ENCODE measurements at places on chromosomes 7 and 10.
A peak's percentile ranks its signal among the peaks of the same experiment; 100 is the strongest.

GRCh38 chr10:101158459-101159058 is 27.5 kb downstream of the TLX1 start:
- no peak for DNase-seq

GRCh38 chr10:82914655-82915136 is 1039.7 kb downstream of the NRG3 start:
- no peak for DNase-seq

DNA sequence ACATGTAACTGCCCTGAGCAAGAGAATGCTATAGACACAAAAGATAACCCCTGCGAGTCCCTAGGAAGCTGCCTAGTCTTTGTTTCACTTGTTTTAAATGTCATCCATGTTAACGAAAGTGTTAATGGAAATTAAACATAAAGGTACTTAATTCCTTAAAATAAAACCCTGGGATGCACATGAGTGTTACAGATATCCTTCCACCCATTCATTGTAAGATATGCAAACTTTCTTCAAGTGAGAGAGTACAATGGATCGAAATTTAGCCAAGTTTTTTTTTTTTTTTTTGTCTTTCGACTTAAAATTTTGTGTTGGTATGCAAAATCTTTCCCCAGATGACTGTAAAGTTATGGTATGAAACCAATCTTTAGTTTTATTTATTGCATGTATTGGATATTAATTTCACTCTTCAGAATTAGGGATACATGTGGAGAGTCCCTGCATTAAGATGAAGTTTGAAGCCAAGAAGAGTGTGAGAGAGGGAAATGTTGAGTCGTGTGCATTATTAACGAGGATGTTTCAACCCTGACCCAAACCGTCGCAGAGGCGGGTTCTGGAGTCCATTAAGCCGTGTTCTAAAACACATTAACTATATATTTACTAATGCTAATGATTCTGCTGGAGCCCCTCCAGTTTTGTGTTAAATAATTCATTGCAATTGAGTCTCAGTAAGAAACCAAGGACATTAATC is 1.6 kb downstream of the CDK14 start:
- no peak for DNase-seq

DNA sequence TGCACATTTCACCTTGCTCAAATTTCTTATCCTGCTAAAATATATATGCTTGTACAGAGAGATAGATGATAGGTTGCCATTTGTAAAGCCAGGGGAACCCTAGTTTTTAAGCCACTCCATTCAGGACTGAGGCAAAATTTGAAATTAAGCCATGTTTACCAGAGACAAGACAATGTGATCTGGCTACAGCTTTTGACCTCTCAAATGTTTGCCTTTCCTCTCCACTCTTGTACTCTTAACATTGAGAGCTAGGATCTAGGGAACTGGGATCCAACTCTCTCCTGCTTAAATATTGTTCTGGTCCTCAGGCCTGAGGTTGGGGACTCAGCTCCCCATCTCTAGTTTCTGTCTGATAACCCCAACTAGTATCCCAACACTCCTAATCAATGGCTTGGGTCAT is 15.9 kb downstream of the HYAL4 start:
- no peak for DNase-seq

DNA sequence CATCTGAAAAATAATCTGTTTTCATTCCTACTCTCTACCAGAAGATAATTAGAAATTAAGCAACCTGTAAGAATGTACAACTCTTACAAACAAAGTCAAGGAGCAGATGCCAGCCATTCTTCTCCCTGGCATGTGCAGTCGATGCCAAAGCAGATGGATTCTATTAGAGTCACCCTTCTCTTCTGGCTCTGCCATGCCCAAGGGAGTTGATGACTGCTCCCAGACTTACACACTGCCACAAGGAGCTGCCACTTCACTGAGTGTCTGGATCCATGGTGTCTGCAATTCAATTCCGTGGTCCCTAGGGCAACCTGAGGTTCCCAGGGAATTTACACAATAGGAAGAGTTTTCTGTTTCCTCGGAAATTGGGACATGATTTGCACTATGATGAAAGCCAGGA is 89.1 kb upstream of the IFRD1 start:
- no peak for DNase-seq

GRCh38 chr10:111716032-111716431 is 467.5 kb downstream of the GPAM start:
- no peak for DNase-seq

- no peak for DNase-seq
Measured at GRCh38 chr7:19621740-19622139, 87.1 kb downstream of the POLR1F start.

DNA sequence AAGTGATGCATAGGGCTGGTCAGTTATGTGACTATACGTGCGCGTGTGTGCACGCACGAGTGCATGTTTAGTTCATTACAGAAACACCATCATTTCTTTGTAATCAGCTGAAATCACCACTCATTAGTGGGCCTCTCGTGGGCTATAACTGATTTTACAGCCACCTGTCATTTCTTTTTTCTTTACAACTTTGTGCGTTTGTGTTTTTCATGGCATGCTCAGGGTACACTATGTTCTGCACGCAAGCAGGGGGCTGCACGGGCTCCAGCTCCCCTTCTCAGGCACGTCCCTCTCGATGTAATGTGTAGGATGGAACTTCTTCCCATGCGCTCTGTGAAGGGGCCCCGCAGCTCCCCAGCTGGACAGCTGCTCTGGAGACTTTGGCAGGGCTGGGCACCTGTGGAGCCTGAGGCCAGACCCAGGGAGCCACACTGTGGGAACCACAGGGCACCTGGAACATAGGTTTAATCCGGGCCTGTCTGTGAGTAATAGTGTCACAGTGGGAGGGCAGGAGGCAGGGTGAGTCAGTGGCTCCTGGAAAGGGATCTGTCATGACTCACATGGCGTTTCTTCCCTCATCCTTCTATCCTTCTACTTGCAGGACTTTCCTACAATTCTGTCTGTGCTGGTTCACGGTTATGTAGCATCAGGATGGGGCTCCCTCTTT is 4.9 kb downstream of the GCK start:
- DNase-seq: no peak

GRCh38 chr10:83522881-83523386 is 616.4 kb upstream of the GHITM start:
- DNase-seq: no peak

GRCh38 chr7:100152404-100152803 is 3.7 kb downstream of the LAMTOR4 start:
- no peak for DNase-seq

DNA sequence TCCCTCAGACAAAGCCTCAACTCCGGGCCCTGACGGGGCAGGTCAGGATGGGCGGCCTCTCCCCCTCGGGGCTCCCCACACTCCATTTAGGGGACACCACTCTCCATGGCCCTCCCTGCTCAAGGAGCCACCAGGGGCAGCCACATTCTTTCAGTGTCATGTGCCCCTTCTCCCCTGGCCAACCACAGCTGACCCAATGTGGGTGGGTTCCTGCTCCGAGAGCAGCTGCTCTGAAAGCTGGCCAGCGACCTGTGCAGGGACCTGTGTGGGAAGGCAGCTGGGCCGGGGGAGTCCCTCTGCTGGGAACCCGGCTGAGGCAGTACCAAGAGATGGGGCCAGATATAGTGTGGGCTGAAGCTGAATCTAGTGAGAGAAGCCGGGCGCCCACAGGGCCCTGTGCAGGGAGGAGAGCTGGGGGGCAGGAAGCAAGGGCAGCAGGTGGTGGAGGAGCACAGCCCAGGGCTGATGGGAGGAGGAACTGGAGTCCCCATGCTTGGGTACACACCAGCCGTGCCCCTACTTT is 40.6 kb upstream of the NPFFR1 start:
- DNase-seq: no peak

GRCh38 chr10:132205650-132206376 is 19.1 kb downstream of the DPYSL4 start:
- DNase-seq: no peak

- DNase-seq: no peak
Measured at GRCh38 chr10:34213193-34213804, 601.8 kb downstream of the PARD3 start.

DNA sequence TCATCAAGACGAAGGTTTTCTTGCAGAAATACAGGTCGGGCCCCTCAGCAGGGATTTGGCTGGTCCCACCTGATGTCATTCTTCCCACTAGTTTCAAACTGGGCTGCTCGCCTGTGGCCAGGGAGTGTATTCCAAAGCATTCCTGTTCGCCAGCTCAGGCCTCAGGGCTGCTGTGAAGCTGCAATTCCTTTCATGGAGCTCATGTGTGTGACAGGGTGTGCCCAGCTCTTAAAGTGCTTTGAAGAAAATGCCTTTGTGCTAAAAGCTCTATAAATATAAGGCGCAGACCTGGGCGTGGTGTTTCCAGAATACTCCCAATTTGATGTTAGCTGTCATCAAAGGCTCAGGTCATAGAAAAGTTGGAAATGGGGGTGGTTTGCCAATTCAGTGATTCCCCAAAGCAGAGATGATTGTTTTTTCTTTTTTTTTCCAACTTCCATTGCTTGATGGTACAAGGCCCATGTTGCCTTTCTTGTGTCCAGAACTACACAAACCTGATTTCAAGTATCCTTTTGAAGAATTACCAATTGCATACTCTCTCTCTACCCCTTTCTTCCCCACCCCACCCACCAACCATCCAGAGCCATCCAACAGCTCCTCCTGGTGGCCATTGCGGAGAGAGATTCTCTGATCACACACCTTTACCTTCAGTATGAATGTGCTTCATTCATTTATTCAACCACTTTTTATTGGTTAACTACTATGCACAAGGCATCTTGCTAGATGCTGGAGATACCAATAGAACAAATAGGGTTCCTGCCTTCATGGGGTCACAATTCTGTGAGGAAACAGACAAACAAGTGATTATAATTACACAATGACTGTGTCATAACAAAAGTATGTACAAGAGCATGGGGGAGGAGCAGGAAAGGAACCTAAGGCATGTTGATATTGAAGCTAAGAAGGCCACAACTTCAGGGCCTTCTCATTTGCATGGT is 297.3 kb upstream of the LYZL1 start:
- peak; percentile 84 for DNase-seq

GRCh38 chr10:20006169-20006870 is 190.1 kb downstream of the PLXDC2 start:
- DNase-seq: no peak

All from esophagus muscularis mucosa (tissue), 4 donors.